Mammary epithelial cell (primary cell): ENCODE measurements at places on chromosomes 1 and 21.

- DNase-seq: peak; percentile 55
These were observed 389.7 kb upstream of the RUNX1 start for GRCh38 chr21:35438643-35439404.

GRCh38 chr21:46355161-46356004 lies 31.4 kb downstream of the PCNT start:
- no peak for DNase-seq

GRCh38 chr1:15207031-15207828 lies 39.8 kb upstream of the FHAD1 start:
- no peak for DNase-seq

DNA sequence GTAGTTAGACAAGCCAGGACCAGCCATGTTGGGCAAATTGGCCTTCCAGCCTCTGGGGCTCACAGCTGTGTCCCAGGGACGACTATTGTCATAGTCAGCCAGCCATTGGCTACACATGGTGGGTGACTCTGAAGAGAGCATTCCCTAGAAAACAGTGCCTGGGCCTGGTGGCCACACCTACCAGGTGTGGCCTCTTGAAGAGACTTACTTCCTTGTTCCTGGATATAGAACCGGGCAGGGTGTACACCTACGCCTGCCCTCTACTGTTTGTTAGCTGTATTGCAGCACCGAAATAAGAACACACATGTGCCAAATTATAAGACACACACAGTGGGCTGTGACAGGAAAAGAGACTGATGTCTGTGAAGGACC lies 134.6 kb upstream of the ARHGEF16 start:
- DNase-seq: peak; percentile 3

GRCh38 chr1:1337793-1338147 lies 6.7 kb downstream of the TAS1R3 start:
- no peak for DNase-seq

GRCh38 chr1:115647047-115647446 lies 5.3 kb downstream of the VANGL1 start:
- no peak for DNase-seq

GRCh38 chr1:37692834-37693175 lies 489 bp downstream of the CDCA8 start:
- DNase-seq: no peak

- no peak for DNase-seq
These were observed 752 bp upstream of the ACTA1 start for GRCh38 chr1:229434641-229435051.

DNA sequence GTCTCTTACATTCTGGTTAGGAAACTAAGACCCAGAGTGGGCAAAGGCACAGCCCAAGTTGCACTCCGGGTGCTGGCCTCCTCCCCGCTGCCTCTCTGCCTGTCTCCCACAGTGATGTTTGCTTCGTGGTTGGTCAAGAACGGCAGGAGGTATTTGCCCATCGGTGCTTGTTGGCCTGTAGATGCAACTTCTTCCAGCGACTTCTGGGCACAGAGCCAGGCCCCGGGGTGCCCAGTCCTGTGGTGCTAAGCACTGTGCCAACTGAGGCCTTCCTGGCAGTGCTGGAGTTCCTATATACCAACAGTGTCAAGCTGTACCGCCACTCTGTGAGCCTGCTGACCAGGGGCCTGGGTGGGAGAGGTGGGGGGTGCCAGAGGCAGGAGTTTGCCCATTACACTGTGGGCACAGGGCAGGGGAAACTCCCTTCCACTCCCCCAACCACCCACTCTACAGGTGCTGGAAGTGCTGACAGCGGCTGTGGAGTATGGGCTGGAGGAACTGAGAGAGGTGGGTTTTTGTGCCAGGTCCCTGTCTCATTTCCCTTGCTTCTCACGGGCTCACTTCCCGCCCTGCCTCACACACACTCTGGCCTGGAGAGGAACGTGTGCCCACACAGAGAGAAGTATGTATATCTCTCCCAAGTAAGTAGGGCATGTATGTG lies 1.9 kb downstream of the BTBD19 start:
- no peak for DNase-seq

- no peak for DNase-seq
These were observed 71.6 kb upstream of the CASZ1 start for GRCh38 chr1:10867914-10868598.

GRCh38 chr1:23029337-23029736 lies 10.1 kb downstream of the KDM1A start:
- no peak for DNase-seq

- no peak for DNase-seq
These were observed 360.2 kb upstream of the BRINP3 start for GRCh38 chr1:190837888-190838287.

- DNase-seq: no peak
These were observed 33.7 kb downstream of the NFASC start for GRCh38 chr1:204904228-204904810.

GRCh38 chr1:225424562-225425200 lies 3.2 kb downstream of the LBR start:
- DNase-seq: peak; percentile 15

GRCh38 chr1:3638027-3638426 lies 11.9 kb downstream of the WRAP73 start:
- DNase-seq: no peak

GRCh38 chr1:30523055-30524020 lies 200.0 kb downstream of the MATN1 start:
- peak; percentile 92 for DNase-seq

- no peak for DNase-seq
These were observed 147.9 kb downstream of the MRPL39 start for GRCh38 chr21:25459365-25459764.

DNA sequence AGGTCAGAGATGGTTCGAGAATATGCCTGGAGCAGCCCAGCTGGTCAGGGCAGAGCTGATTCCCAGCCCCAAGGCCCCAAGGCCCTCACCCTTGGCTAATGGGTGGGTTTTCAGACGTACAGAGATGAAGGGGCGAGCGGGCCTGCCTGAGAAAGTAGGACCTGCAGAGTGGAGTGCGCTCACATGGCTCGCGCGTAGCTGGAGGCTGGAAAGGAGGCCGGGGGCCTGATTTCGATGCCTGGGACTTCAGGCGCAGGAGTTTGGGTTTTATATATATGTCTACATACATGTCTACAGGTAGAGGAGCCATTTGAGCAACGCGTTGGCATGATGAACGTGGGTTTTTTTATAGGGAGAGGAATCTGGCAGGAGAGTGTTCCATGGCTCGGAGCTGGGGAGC lies 8.9 kb downstream of the COQ8A start:
- DNase-seq: no peak

GRCh38 chr1:67879485-67879884 lies 46.2 kb upstream of the GNG12 start:
- DNase-seq: no peak

- peak; percentile 71 for DNase-seq
These were observed 29.9 kb upstream of the TMEM61 start for GRCh38 chr1:54950369-54951163.

GRCh38 chr1:246151796-246152434 lies 355.2 kb downstream of the SMYD3 start:
- no peak for DNase-seq

- no peak for DNase-seq
These were observed 9.7 kb downstream of the IFFO2 start for GRCh38 chr1:18946550-18947381.

- DNase-seq: peak; percentile 60
These were observed 7.7 kb downstream of the C1orf226 start for GRCh38 chr1:162389021-162389818.

GRCh38 chr1:197464044-197464443 lies 196.0 kb downstream of the CRB1 start:
- DNase-seq: no peak

DNA sequence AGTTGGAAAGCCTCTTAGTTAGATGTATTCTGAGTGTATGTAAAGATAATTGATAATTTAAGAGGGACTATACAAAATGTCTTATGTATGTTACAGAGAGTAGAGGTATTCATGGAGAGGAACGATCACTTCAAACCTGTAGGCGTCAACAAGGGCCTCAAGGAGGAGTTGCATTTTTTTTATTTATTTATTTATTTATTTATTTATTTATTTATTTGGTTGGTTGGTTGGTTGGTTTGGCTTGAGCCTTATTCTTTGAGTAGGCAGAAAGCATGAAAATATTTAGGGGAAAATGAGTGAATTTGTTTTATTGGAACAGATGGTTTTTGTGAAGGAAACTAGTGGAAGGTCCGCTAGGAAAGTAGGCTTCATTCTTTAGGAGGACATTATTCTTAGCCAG lies 8.5 kb downstream of the ANGPTL1 start:
- DNase-seq: no peak

- DNase-seq: no peak
These were observed 126.5 kb downstream of the SPATA46 start for GRCh38 chr1:162250004-162250730.

DNA sequence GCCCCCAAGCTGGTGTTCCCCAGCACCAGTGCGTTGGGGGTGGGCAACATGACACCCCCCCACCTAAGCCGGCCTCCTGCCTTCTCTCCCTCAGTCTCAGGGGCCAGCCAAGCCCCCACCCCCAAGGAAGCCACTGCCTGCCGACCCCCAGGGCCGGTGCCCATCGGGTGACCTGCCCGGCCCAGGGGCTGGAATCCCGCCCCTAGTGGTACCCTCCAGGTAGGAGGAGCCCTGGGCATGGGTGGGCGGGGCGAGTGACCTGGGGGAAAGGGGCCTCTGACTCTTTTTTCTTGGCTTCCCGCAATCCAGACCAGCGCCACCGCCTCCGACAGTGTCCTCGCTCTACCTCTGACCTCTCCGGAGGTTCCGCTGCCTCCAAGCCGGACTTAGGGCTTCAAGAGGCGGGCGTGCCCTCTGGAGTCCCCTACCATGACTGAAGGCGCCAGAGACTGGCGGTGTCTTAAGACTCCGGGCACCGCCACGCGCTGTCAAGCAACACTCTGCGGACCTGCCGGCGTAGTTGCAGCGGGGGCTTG lies 1.3 kb upstream of the EFNA4 start:
- DNase-seq: no peak

GRCh38 chr1:190274721-190275120 lies 202.9 kb downstream of the BRINP3 start:
- no peak for DNase-seq
